Activated CD4-positive, alpha-beta memory T cell treated with anti-CD3 and anti-CD28 coated beads for 36 hours (primary cell): ENCODE measurements at places on chromosomes 13 and 19.

- DNase-seq, result no peak
- H3K27me3 ChIP-seq, result no peaks in the 10 kb centered on the region
- H3K4me1 ChIP-seq, result peaks cover 3% of the 10 kb centered on the region
- peaks cover 10% of the 10 kb centered on the region for H3K36me3 ChIP-seq
- H3K4me3 ChIP-seq, result no peak overlapping the region
Observed at GRCh38 chr19:37955986-37956385, 49.0 kb downstream of the SIPA1L3 start.

GRCh38 chr19:35260694-35261304, 8.0 kb upstream of the USF2 start:
- no peaks in the 10 kb centered on the region for H3K27me3 ChIP-seq
- H3K36me3 ChIP-seq, result peaks cover 12% of the 10 kb centered on the region
- peaks cover 23% of the 10 kb centered on the region for H3K4me1 ChIP-seq
- peak; percentile 8 for DNase-seq
- H3K4me3 ChIP-seq, result no peak overlapping the region
- H3K27ac ChIP-seq, result peak overlapping the region; percentile 25

DNA sequence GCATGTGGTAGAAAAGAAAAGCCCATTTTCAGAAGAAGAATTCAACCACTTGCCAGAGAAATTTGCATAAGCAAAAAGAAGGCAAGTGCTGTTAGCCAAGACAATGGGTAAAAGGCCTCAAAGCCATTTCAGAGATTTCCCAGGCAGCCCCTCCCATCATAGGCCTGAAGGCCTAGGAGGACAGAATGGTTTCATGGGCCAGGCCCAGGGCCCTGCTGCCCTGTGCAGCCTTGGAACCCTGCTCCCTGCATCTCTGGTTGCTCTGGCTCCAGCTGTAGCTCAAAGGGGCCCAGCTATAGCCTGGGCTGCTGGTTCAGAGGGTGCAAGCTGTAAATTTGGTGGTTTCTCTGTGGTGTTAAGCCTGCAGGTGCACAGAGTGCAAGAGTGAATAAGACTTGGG, 212.8 kb downstream of the EFNB2 start:
- peaks cover 2% of the 10 kb centered on the region for H3K27me3 ChIP-seq
- H3K36me3 ChIP-seq, result no peaks in the 10 kb centered on the region
- H3K4me1 ChIP-seq, result no peaks in the 10 kb centered on the region
- H3K27ac ChIP-seq, result no peak overlapping the region
- no peak overlapping the region for H3K4me3 ChIP-seq

DNA sequence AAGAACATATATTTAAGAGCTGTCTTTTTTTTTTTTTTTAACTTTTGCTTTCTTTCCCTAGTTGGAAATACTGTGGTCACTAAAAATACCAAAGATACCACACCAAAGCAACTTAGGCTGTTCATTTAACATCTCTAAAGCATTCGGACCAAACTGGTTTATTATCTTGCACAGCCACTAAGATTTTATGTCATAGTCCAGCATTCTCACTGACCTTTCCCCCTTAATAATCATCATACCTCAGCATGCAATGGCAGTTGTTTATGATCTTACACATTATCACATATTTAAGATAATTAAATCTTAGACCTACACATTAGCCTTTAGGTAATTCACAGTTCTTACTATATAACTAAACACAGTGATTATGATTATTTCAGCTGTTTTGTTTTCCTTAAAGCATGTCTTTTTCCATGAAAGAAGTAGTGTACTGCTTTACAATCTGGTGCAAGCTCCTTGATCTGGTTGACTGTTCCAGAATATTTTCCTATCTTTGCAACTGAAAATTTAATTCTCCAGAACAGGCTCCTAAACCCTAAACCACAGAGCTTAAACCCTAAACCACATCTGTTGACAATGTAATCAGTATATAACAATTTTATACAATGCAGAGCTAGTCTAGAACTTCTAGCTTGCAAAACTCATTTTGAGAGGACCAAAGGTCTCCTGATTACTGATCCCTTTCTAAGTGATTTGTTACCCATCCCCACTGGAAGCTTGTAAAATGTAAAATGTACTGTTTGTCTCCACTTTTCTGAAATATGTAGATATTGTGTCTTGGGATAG, 74.2 kb downstream of the CDK8 start:
- no peak for DNase-seq
- H3K27ac ChIP-seq, result no peak overlapping the region
- H3K27me3 ChIP-seq, result no peaks in the 10 kb centered on the region
- peaks cover 53% of the 10 kb centered on the region for H3K4me1 ChIP-seq

DNA sequence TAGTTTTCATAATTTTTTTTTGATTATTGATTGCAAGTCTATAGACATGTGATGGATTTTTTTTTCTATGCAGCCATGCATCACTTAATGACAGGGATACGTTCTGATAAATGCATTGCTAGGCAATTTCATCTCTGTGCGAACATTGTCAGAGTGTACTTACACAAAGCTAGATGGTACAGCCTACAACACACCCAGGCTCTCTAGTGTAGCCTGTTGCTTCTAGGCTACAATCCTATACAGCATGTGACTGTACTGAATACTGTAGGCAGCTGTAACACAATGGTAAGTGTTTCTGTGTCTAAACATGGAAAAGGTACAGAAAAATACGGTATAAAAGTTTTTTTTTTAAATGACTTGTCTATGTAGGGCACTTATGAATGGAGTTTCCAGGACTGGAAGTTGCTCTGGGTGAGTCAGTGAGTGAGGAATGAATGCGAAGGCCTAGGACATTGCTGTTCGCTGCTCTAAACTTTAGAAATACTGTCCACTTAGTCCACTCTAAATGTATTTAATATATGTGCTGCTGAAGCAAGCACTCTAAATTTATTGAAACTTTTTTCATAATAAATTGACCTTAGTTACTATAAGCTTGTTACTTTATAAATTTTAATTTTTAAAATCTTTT, 20.3 kb downstream of the SPATA13 start:
- no peak for DNase-seq
- H3K36me3 ChIP-seq, result peaks cover 4% of the 10 kb centered on the region
- H3K27ac ChIP-seq, result no peak overlapping the region
- no peak overlapping the region for H3K4me3 ChIP-seq
- no peaks in the 10 kb centered on the region for H3K27me3 ChIP-seq
- peaks cover 22% of the 10 kb centered on the region for H3K4me1 ChIP-seq

- H3K36me3 ChIP-seq, result peaks cover 18% of the 10 kb centered on the region
- peak overlapping the region; percentile 85 for H3K27ac ChIP-seq
- peak overlapping the region; percentile 3 for H3K4me3 ChIP-seq
- DNase-seq, result peak; percentile 96
Observed at GRCh38 chr19:39397360-39398296, 6.5 kb downstream of the MED29 start.

- H3K27ac ChIP-seq, result peak overlapping the region; percentile 49
- H3K4me3 ChIP-seq, result peak overlapping the region; percentile 68
- H3K27me3 ChIP-seq, result no peaks in the 10 kb centered on the region
- no peak for DNase-seq
Observed at GRCh38 chr13:49995625-49996101, 1.2 kb upstream of the TRIM13 start.

DNA sequence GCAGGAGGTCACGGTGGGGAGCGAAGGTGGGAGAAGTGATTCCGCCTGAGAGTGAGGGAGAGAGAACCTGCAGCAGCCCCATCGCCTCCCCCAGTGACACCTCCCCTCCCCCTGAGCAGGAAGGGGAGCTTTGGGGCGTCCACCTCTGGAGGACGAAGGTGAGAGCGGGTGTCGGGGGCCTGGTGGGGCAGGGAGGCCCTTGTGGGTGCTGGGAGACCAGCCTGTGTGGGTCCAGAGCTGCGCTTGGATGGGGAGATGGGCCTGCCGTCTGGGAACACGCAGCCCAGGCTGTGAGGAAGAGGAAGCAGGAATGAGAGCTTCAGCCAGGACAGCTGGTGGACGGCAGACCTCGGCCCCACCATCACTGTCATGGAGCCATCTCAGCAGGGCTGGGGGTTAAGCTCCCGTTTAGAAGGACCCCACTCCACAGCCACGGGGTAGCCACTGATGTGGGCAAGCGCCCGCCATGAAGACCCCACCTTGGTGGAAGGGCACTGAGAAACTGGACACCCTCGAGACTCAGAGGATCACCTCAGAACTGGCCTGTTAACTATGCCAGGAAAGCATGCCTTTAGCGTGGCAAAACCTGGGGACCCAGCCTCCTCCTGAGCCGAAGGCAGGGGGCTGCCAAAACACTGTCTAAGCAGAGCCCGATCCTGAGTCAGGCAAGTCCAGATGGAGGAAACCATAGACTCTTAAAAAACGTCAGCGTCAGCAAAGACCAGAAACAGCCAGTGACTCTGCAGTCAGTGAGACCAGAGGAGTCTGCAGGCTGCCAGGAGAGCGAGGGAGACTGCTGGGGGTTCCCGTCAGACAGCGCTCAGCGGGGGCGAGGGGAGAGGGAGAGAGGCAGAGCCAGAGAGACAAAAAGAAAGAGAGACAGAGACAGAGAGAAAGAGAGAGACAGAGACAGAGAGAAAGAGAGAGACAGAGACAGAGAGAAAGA, 6.4 kb upstream of the PROZ start:
- peaks cover 2% of the 10 kb centered on the region for H3K27me3 ChIP-seq
- peak overlapping the region; percentile 55 for H3K4me3 ChIP-seq
- H3K36me3 ChIP-seq, result peaks cover 4% of the 10 kb centered on the region
- peaks cover 16% of the 10 kb centered on the region for H3K4me1 ChIP-seq
- peak; percentile 43 for DNase-seq

GRCh38 chr19:47487551-47488515, 3.8 kb upstream of the KPTN start:
- H3K36me3 ChIP-seq, result peaks cover 3% of the 10 kb centered on the region
- peaks cover 20% of the 10 kb centered on the region for H3K4me1 ChIP-seq
- DNase-seq, result no peak

DNA sequence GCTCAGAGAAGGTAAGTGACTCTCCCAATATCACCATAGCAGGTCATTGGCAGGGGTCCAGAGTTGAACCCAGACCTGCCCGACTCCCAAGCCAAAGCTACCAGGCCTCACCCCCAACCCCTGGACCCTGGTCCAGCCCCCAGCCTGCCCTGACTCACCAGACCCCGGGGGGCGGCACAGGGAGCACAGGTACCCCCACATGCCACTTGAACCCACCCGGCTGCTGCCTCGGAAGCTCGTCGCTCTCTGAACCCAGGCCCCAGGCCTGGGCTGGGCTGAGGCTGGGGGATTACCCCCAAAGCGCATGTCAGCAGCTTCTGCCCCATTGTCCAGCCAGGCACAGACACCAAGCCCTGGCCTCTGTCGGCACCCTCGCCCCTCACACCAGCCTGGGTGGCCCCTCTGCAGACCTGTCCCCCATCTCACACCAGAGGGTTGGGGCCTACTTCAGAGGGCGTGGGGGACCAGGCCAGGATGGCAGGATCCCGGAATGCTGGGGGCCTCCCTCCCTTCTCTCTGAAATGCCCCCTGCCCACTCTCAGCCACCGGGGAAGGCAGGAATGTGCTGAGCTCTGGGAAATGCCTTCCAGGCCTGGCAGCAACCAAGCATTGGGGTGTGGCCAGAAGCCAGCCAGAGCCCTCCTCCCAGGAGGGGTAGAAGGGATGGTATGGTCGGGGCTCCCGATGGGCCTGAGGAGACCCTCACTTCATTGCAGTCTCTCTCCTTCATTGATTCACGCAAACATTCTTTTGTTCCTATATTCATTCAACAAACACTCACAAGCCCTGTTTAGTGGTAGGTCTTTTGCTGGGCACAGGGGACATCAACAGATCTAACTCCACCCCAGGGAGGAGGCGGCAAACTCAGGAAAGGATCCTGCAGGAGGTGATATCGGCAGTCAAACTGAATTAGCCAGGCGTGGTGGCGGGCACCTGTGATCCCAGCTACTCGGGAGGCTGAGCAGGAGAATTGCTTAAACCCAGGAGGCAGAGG, 1.7 kb upstream of the PRX start:
- H3K36me3 ChIP-seq, result no peaks in the 10 kb centered on the region
- H3K4me1 ChIP-seq, result peaks cover 6% of the 10 kb centered on the region
- H3K27ac ChIP-seq, result no peak overlapping the region
- DNase-seq, result no peak
- H3K27me3 ChIP-seq, result peaks cover 3% of the 10 kb centered on the region

- H3K27me3 ChIP-seq, result peaks cover 5% of the 10 kb centered on the region
- no peaks in the 10 kb centered on the region for H3K36me3 ChIP-seq
- H3K4me1 ChIP-seq, result no peaks in the 10 kb centered on the region
- H3K4me3 ChIP-seq, result no peak overlapping the region
Observed at GRCh38 chr13:76795701-76796695, 90.2 kb downstream of the KCTD12 start.

- H3K4me1 ChIP-seq, result no peaks in the 10 kb centered on the region
- peaks cover 3% of the 10 kb centered on the region for H3K27me3 ChIP-seq
- H3K4me3 ChIP-seq, result no peak overlapping the region
- no peak overlapping the region for H3K27ac ChIP-seq
- H3K36me3 ChIP-seq, result no peaks in the 10 kb centered on the region
Observed at GRCh38 chr13:102322211-102322610, 79.6 kb downstream of the FGF14 start.

DNA sequence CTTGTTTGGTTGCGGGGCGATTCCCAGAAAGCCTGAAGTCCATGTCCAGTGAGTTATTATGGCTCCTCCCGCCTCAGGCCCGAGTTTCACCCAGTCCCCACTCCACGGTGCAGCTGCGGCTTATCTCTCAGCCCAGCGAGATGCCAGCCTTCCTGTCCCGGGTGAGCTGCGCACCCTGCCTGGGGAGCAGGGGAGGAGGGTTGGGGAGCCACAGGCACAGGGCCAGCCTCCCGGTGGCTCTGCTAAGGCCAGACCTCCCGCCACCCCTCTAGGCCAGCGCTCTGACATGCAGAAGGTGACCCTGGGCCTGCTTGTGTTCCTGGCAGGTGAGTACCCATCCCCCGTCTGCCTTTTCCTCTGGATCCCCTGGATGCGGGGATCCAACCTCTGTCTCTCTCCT, 3.5 kb downstream of the FXYD3 start:
- DNase-seq, result no peak
- H3K36me3 ChIP-seq, result no peaks in the 10 kb centered on the region
- no peak overlapping the region for H3K4me3 ChIP-seq
- no peaks in the 10 kb centered on the region for H3K27me3 ChIP-seq
- H3K4me1 ChIP-seq, result peaks cover 9% of the 10 kb centered on the region
- no peak overlapping the region for H3K27ac ChIP-seq

DNA sequence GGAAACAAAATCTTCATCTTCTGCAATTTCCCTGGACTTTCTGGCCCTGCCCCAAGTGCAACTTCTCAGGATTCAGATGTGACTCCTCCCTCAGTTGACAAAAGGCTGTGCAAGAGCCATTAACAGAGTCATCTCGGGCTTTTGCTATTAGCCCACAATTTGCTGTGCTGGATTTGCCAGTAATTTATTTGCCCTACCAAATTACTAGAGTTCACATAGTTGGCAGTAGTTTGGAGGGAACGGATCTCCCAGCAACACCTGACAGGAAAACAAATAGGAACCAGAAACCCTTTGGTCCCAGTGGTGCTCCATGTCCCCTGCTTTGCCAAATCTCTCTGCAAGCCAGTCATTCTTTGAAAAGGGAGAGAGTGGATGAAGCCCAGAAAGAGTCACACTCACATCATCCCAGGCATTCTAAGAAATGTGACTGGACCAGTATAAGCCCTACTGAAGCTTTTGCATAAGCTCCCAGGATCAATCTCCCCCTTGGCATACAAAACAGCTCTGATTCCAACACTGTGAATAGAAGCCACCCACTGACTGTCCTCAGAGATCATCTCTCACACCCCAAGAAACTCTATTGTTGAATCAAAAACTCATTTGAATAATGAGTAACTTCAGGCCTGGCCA, 350.1 kb upstream of the NBEA start:
- no peak overlapping the region for H3K27ac ChIP-seq
- no peak for DNase-seq
- no peaks in the 10 kb centered on the region for H3K27me3 ChIP-seq
